ENCODE measurements at places on chromosomes 16 and 17. TPM values are rescaled to one million over a fixed set of nuclear protein-coding genes. Genes with fewer than 3 reads are reported as not detected.
A peak's percentile ranks its signal among the peaks of the same experiment; 100 is the strongest.

- no peak overlapping the region for H3K4me3 ChIP-seq
- no peaks in the 10 kb centered on the region for H3K4me1 ChIP-seq
- DNase-seq = no peak
- H3K27me3 ChIP-seq = no peaks in the 10 kb centered on the region
- H3K27ac ChIP-seq = no peak overlapping the region
Observed at GRCh38 chr16:87202346-87202745, 114.8 kb downstream of the C16orf95 start.

DNA sequence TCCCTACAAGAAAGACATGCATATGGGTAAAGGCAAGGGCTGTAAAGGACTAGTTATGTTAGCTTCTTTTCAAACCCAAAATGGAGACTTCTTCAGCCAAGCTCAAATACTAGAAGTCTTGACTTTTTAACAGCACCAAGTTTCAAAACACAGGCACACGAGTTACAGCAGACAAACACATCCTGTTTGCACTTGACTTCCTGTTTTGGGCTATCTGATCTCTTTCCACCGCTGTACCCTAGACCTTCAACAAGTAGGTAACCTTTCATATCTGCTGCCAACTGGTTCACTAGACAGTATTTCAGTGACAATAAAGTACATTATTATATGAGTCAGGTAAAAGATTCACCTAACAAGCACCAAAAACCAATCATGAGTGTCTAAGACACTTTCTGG lies 12.3 kb downstream of the RFFL start:
- peaks cover 54% of the 10 kb centered on the region for H3K4me1 ChIP-seq
- H3K27me3 ChIP-seq = no peaks in the 10 kb centered on the region

DNA sequence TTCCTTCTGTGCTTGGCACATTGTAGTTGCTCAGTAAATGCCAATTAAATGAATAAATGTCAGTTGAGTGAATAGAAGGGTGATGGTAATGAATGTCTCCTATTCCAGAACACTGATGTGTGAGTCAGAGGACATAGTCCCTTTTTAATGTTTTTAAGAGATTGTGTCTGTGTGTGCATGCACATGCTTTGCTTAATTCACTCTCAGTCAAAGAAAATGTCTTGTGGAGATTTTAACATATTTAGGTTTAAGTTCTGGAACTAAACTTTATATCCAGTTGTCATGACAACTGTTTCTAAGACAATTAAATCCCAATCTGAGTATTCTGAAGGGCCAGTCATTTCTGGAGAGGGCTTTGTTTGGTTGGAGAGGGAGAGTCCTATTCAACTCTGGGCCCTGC lies 255.3 kb upstream of the CDH11 start:
- DNase-seq = no peak
- no peaks in the 10 kb centered on the region for H3K4me1 ChIP-seq
- no peak overlapping the region for H3K4me3 ChIP-seq
- no peaks in the 10 kb centered on the region for H3K36me3 ChIP-seq

DNA sequence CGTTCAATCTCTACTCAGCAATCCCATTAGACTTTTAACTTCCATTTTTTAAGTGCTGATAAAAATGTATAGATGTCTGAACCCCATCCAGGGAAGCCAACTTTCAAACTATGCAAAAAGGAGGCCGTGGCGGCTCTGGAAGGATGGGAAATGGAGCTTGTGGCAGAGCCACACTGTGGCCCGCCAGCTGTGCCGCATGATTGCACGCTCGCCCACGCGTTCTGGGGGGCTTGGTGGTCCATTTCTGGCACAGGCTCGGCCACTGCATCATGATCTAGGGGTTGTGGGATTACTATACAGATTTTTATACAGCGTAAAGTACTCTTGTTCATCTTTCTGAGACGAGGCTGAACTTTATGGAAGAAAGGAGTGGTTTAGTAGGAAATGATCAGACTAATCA lies 57.6 kb downstream of the FOXL1 start:
- H3K4me1 ChIP-seq = no peaks in the 10 kb centered on the region
- no peak for DNase-seq
- H3K36me3 ChIP-seq = no peaks in the 10 kb centered on the region
- H3K27ac ChIP-seq = no peak overlapping the region

GRCh38 chr16:72942021-72942420 lies 105.9 kb downstream of the ZFHX3 start:
- no peak overlapping the region for H3K4me3 ChIP-seq
- DNase-seq = no peak
- no peak overlapping the region for H3K27ac ChIP-seq
- no peaks in the 10 kb centered on the region for H3K4me1 ChIP-seq
- H3K27me3 ChIP-seq = no peaks in the 10 kb centered on the region
- no peaks in the 10 kb centered on the region for H3K36me3 ChIP-seq

The NOG gene
- 0.29 TPM for total RNA-seq

The SLC22A31 gene
- 19.3 TPM for total RNA-seq

The SKA2 gene
- 23.1 TPM for total RNA-seq

GRCh38 chr16:60077861-60078260 lies 1343.7 kb upstream of the GOT2 start:
- no peaks in the 10 kb centered on the region for H3K36me3 ChIP-seq
- no peak overlapping the region for H3K27ac ChIP-seq
- no peaks in the 10 kb centered on the region for H3K4me1 ChIP-seq
- no peak for DNase-seq
- H3K4me3 ChIP-seq = no peak overlapping the region

- no peaks in the 10 kb centered on the region for H3K4me1 ChIP-seq
- no peak overlapping the region for H3K27ac ChIP-seq
- no peak overlapping the region for H3K4me3 ChIP-seq
- DNase-seq = no peak
- H3K36me3 ChIP-seq = no peaks in the 10 kb centered on the region
- H3K27me3 ChIP-seq = no peaks in the 10 kb centered on the region
Observed at GRCh38 chr17:33262266-33263123, 30.6 kb downstream of the ASIC2 start.

DNA sequence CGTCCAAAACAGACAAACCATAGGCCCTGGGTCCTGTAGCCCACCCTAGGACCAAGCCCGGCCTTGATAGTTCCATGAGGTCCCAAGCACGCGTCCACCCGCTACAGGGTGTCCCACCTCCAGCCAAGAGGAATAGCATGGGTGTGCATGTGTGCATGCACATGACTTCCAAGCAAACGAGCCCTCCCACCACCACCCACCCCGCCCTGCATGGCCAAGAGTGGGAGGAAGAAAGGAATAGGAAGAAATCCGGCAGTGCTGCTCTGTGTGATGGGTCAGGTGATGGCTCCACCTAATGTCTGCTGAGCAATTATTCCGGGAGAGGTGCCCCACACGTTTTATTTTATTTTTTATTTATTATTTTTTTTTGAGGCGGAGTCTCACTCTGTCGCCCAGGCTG lies 184.6 kb downstream of the ZNF423 start:
- H3K4me1 ChIP-seq = no peaks in the 10 kb centered on the region
- no peak overlapping the region for H3K4me3 ChIP-seq
- DNase-seq = no peak
- H3K36me3 ChIP-seq = no peaks in the 10 kb centered on the region

DNA sequence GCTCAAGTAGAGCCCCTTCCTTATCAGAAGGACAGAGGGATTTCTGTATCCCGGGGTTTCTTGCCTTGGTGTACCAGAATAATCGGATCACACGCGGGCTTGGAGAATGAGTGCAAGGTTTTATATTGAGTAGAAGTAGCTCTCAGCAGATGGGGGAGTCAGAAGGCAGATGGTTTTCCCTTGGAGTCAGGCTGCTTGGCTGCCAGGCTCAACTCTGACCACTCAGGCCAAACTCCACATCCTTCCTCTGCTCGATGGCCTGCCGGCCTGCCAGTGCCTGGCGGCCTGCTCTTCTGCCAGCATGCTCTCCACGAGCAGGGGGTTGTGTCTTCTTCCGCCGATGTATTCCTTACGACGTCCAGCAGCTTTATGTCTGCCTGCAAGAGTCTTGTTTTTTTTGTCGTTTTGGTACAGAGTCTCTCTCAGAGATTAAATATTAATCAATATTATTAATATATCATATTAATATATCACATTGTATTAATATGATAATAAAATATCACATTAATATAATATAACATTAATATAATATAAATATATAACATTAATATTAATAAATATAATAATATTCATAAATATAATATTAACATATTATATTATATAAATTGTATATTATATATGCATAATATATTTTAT lies 229.2 kb upstream of the WSCD1 start:
- H3K36me3 ChIP-seq = no peaks in the 10 kb centered on the region
- no peaks in the 10 kb centered on the region for H3K27me3 ChIP-seq
- no peak overlapping the region for H3K4me3 ChIP-seq
- DNase-seq = no peak
- no peak overlapping the region for H3K27ac ChIP-seq
- no peaks in the 10 kb centered on the region for H3K4me1 ChIP-seq

DNA sequence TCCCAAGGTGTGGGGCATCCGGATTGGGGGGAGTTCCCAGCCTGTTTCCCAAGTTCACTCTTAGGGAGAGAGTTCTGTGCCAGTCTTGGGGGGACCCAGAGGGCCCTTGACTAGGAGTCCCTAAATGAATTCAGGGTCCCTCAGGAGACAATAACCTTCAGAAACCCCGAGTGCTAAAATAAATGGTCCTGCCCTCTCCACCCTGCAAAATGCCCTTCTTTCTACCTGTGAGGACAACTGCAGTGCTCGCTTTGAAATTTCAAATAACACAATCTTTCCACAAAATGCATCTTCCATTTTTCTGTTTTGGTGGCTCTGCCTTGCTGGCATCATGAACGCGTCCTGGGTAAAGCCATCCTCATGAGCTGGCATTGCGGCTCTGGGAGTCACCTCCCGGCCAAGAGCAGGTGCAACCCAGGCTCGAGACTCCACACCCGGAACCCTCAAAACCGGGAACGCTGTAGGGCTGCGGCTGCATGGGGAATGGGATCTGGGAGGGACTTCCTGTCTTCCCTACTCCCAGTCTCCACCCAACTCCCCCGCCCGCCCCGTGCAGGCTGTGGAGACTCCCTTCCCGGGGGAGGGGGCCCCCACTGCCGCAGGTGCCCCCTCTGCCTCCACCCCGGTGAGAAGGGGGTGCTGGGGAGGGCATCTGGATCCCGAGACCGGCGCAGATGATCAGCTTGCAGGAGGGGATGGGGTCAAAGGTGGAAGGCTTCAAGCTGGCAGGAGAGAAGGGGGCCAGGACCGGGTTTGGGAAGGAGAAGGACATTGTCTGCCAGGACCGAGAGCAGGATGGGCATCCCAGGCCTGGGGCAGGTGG lies at the start of gene ZNF205:
ZNF205 (plus strand) TSS at position 529 of the 823 bp plus-strand sequence. CDS start 845 bp downstream, outside the sequence.
- no peaks in the 10 kb centered on the region for H3K36me3 ChIP-seq
- H3K4me3 ChIP-seq = peak within 1 kb of the TSS; percentile 79
- peak; percentile 76 for DNase-seq
- H3K27ac ChIP-seq = peak within 1 kb of the TSS; percentile 50

The AURKB gene
- total RNA-seq = 1.5 TPM

DNA sequence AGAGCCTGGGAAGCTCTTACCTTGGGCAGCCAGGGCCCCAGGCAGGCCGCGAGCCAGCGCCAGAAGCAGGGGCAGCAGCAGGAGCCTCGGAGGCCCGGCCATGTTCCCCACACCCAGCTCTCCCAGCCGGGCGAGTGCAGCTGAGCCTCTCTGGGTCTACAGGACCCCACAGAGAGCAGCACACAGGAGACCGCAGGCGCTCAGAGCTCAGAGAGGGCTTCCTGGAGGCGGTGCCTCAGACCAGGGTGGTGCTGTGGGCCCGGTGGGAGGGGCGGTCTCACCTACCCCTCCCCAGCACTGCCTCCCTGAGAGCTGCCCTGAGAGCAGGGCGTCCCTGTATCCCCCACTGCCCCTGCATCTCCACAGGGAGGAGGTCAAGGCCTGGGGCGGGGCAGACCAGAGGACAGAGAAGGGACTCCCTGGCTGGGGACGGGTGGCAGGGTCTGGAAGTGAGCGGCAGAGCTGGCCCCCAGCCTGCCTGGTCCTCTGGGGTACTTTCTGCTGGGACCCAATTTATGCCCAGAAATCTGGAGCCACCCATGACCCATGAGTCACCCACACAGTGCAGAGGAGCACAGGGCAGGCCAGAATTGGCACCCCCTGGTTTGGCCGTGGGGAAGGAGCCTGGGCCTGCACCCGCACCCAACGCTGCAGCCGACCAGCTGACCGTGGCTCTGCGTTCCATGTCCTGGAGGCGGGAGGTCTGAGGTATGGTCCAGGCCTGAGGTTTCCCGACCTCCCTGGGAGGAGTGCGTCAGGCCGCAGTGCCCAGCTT lies at the start of gene CD7:
CD7 (minus strand) TSS at position 215 of the 775 bp plus-strand sequence; CDS start at position 102, 113 bp downstream.
- no peak within 1 kb of the TSS for H3K27ac ChIP-seq
- no peaks in the 10 kb centered on the region for H3K4me1 ChIP-seq
- no peak within 1 kb of the TSS for H3K4me3 ChIP-seq
- no peaks in the 10 kb centered on the region for H3K27me3 ChIP-seq
- no peaks in the 10 kb centered on the region for H3K36me3 ChIP-seq
- DNase-seq = no peak

The TPPP3 gene
- 0.42 TPM for total RNA-seq

DNA sequence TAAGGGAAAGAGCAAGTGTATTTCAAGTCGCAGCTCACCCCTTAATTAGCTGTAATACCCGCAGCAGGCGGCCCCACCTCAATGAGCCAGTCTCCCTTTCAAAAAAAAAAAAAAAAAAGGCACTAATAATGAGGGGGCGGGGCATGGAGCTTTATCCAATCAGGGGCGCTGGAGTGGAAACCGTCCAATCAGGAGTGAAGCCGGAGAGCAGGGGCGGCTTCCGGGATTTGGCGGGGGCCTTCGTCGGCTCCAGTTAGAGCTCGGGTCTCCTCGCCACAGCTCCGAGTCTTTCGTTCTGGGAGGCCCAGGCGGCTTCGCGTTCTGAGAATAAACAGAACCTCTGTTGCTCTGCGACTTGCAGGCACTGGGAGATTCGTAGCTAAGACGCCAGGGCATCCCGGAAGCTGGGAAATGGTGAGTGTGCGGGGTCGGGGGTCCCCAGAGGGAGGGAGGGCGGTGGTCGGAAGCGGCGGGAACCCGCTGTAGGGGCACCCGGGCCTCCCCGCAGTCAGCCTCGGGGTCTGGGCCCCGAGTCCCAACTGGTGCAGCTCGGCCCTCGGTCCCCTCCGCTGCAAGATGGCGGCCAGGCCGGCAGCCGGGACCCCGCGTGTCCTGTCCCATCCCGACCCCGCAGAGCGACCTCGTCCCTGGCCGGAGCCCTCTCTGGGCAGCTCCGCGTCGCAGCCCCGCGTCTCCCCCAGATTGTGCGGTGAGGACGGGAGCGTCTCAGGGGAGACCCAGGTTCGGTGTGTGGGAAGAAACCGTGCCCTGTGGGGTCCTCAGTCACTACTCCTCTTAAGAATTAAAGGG lies at the start of gene ZNF267:
ZNF267 (plus strand) TSS at position 252 of the 810 bp plus-strand sequence; CDS start at position 412, 160 bp downstream.
- DNase-seq = peak; percentile 93
- H3K4me3 ChIP-seq = peak within 1 kb of the TSS; percentile 81
- H3K36me3 ChIP-seq = no peaks in the 10 kb centered on the region
- peak within 1 kb of the TSS; percentile 79 for H3K27ac ChIP-seq
- H3K4me1 ChIP-seq = no peaks in the 10 kb centered on the region

The ST6GALNAC1 gene
- total RNA-seq = 0.62 TPM

The SHISA9 gene
- 0.06 TPM for total RNA-seq

DNA sequence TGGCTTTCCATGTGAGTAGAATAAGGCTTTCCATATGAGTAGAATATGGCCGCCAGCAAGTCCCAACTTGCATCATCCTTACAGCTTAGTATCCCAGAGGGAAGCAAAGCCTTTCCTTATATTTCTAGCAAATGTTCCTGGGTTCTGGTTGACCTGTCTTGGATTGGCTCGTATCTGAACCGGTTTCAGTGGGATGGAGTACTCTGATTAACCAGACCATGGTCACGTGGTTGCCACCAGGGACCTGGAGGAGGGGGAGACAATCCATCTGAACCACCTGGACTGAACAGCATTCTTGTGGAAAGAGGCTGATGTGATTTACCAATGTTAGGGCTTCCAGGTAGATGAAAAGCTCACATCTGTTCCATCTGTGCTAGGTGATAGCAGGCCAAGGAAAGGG lies 89.0 kb downstream of the SHISA6 start:
- DNase-seq = no peak
- no peak overlapping the region for H3K27ac ChIP-seq
- H3K4me3 ChIP-seq = no peak overlapping the region
- H3K4me1 ChIP-seq = no peaks in the 10 kb centered on the region
- H3K36me3 ChIP-seq = no peaks in the 10 kb centered on the region

Measured in right lobe of liver (tissue), 6 donors.